ENCODE measurements at places on chromosomes 12 and 14. TPM values are rescaled to one million over a fixed set of nuclear protein-coding genes. Genes with fewer than 3 reads are reported as not detected.

Gene PTCSC3
- total RNA-seq = not detected

Gene CPNE8
- 30.6 TPM for total RNA-seq

Gene AGAP2
- total RNA-seq = 0.36 TPM

Gene CIT
- 56.0 TPM for total RNA-seq

Gene PPP4R4
- total RNA-seq = under 0.01 TPM

Measured in thoracic aorta endothelial cell (primary cell).